ENCODE measurements at places on chromosomes 16 and 17. TPM values are rescaled to one million over a fixed set of nuclear protein-coding genes. Genes with fewer than 3 reads are reported as not detected.
A peak's percentile ranks its signal among the peaks of the same experiment; 100 is the strongest.

The DPEP1 gene
- polyA plus RNA-seq: 433 TPM

DNA sequence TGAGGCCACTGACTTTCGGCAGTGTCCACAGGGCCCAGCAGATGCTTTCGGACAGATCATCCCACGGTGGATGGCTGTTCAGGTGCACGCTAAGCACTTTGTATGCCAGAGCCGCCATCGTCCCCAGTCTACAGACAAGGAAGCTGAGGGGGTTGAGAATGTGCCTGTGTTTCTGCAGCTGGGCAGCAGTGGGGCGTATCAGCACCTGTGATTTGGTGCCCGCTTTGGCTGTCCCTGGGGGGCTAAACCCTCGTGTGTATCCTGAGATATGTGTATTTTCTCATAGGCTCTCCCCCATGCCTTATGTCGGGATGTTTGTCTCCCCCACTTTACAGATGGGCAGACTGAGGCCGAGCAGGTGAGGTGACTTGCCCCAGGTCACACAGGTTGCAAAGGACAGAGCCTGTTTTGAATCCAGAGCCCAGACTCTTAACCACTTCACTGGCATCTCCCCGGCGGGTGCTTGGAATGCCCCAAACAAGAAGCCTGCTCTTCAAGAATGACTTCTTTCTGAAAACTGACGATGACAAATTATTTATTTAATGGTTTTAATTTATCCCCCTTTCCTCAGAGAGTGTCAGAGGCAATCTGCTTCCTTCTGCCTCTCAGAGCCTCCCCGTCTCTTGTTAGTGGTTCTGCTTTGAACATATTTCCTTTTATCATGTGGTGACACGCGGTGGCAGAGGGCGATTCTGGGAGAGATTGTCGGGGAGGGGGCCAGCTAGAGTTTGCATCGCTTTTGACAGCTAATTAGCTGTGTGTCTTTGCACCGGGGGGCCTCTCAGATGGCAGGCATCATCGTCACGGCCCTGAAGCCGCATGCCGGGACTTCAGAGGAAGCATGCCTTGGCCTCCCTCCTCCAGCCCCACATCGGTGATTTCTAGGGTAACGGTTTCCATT is 149.6 kb upstream of the CIBAR2 start:
- no peak for DNase-seq

- no peak for DNase-seq
These were observed 3.1 kb upstream of the CPD start for GRCh38 chr17:30375661-30376060.

DNA sequence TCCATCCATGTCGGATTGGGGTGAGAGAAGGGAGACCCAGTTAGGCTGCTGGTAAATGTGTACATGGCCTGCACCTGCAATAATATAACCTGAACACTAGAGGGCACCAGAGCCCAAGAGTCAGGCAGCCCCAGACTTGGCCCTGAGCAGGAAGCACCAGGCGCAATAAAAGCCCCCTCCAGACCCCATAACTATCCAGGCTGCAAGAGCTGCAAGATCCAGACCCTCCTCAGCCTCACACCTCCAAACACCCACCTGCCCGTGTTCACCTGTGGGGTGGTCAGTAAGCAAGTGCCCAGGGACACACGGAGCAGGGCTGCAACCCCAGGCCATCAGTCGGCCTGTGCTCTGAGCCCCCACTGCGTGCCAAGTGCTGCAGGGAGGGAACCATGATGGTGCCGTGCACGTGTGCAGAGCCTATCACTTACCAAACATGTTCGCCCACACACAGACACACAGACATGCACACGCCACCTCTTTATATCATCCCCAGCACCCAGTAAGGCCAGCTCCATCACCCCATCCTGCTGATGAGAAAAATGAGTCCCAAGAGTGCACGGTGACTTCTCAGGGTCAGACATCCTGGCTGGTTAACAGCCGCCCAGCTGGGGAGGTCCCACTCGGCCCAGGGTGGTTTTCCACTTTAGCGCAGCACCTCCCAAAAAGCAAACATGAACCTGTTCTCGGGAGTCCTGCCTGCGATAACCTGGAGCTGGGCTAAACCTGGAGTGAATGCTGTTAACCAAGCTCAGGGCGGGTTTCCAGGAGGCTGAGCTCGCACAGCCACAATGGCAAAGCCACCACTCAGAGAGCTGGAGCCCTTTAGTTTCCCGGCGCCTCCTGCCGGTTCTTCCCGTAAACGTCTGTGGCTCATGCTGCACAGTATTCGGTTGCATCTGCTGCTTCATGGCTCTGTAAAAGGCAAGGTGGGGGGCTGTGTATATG is 439.8 kb downstream of the SOX9 start:
- DNase-seq: peak; percentile 63

DNA sequence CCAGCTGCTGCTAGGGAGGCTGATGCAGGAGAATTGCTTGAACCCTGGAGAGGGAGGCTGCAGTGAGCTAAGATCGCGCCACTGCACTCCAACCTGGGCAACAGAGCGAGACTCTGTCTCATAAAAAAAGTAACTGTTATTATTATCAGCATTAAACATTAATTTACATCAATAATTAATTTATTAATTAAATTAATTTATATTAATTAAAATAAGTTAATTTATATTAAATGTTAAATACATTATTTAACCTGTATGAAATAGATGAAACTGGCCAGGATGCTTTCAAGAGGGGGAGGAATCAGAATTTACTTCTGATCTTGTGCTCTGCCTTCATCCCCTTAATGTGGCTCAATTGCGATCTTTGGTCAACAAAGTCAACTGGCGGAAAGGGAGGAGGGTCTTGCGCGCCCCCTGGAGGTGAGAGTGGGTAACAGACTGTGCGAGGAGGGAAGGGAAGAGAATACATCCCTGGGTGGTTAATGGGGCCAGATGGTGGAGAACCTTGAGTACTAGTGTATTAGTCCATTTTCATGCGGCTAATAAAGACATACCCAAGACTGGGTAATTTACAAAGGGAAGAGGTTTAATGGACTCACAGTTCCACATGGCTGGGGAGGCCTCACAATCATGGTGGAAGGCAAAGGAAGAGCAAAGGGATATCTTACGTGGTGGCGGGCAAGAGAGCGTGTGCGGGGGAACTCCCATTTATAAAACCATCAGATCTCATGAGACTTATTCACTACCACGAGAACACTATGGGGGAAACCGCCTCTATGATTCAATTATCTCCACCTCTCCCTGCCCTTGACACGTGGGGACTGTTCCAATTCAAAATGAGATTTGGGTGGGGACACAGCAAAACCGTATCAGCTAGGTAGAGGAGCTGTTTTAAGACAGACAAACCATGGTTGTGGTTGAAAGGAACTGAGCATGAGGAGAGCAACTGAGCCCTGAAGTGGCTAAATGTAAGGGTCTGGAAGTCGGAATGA is 15.7 kb upstream of the CPPED1 start:
- peak; percentile 68 for DNase-seq

All from kidney (tissue), 22 donors.